ENCODE measurements at places on chromosomes 1 and 21.

GRCh38 chr1:115337633-115338456 lies at the start of gene NGF:
Gene NGF, minus strand, starts transcription at chr1:115338249. Its CDS starts 51,454 bp downstream, at chr1:115286795.
- no peak for DNase-seq

GRCh38 chr1:35243691-35244090 lies 24.8 kb upstream of the ZMYM4 start:
- no peak for DNase-seq

- no peak for DNase-seq
Measured at GRCh38 chr1:11960715-11961114, 19.5 kb upstream of the MFN2 start.

GRCh38 chr1:232684371-232685105 lies 54.6 kb upstream of the SIPA1L2 start:
- no peak for DNase-seq

GRCh38 chr1:234899041-234899729 lies 229.5 kb downstream of the TOMM20 start:
- DNase-seq = no peak

DNA sequence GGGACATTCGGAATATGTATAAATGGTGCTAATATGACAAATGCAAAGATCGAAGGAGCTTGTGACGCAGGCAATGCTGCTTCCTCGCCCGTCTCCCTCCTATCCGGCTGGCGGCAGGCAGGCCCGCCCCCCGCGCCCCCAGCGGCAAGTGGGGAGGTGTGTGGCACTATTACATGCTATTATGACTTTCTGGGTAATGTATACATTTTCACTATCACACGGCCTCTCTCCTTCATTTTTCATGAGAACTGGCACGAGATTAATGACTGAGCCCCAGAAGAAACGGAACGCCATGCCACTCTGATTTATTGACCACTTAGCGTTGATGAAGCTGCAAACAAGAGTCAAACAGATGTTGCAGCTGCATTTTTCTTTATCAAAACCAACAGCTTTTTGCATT lies 138.9 kb upstream of the VAMP3 start:
- no peak for DNase-seq

GRCh38 chr1:26861286-26861701 lies 1.7 kb upstream of the SFN start:
- DNase-seq = no peak

DNA sequence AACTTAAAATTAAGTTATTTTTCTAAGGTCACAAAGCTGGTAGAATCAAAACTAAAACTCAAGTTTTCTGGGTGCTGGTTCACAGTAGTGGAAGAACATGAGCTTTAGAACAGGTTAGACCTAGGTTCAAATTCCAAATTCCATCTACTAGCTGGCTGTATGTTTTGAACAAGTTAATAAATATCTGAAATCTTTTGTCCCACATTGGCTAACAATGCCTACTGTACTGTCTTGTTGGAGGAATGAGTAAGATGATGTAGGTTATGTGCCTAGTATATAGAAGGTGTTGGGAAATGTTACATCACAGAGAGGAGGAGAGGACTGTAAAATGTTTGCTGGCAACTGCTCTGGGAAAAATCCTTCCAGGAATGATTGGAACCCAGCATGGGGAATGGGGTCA lies 14.0 kb upstream of the CD247 start:
- no peak for DNase-seq

DNA sequence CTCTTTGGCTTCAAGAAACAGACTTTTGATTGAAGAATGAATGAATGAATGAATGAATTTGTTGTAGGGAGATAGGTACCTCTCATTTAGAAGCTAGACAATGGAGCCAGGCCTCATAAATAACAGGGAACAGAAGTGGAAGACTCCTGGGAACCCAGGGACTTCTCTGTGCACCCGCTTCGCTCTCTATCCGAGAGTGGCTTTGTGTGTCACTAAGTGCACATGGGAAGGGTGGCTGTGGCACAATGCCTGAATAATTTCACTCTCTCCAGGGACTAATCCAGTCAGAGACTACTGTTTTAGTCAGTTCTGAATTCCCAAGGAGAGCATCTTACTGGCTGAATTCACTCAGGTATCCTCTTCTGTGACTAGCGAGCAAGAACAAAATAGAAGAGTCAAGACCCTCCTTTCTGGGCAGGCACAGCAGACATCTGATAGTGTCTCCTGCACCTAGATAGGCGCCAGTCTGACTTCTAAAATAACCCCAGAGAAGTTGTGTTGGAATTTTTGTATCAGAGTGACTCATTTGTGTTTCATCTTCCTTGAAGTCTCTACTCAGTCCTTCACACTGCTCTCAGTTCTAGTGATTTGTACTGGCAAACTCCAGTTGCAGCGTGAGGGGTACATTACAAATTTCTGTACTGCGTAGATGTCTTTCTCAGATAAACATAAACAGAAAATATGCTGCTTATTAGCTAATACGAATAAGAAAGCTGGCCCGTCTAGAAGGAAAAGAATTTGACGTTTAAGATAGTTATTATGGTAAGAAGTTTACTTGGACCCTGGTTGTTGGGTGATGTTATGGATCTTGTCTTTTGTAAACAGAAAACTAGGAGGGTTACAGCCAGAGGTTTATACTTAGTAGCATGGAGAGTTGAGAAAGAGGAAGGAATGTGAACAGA lies 34.0 kb downstream of the BACH1 start:
- no peak for DNase-seq

DNA sequence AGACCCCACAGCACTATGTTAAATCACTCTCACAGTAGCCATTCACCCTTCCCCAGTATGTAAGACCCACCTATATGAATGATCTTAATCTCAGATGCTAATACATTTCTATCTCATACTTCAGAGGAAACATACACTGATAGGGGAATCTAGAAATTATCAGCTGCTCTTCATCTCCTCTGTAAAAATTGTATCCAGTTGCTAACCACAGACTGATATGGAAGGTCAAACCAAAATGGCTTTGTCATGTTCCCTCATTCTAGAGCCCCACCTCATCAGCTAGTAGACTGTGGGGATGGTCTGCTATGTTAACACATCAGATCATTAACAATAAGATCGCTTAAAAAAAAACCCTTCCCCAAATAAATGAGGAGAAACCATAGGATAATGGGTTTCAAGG lies 71.7 kb downstream of the UBR4 start:
- no peak for DNase-seq

DNA sequence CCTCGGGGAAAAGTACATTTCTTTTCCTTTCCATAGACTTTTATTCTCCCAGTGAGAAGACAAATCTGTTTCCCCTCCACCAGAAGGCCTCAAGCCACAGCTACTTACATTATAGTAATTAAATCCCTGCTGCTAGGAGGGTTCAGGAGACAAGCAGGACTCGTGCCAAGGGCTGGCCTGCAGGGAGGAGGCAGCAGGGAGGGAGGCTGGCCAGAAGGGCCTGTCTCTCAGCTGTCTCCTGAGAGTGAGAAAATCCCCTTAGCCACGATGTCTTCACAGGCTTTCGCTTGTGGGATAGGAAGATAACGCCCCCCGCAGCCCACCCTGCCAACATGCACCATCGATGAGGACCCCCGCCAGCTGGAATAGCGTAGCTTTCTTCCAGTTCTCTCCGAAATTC lies 14.0 kb downstream of the KCNN3 start:
- DNase-seq = no peak

DNA sequence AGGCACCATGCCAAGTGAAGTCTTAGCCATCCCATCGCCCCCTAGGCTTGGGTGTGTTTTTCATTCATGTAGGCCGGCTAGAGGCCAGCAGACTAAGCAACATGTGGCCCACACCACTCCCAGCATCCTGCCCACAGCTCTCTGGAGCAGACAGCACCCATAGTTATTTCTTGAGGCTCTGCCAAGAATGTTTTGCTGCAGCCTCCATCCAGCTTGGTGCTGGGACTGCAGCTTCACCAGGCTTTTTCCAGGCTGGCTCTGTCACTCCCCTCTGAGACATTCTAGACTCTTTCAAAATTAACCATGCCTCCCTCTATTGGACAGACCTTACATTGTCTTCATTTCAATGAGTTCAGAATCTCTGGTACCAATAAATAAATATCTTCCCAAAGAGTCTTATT lies 104.2 kb downstream of the DUSP10 start:
- no peak for DNase-seq

DNA sequence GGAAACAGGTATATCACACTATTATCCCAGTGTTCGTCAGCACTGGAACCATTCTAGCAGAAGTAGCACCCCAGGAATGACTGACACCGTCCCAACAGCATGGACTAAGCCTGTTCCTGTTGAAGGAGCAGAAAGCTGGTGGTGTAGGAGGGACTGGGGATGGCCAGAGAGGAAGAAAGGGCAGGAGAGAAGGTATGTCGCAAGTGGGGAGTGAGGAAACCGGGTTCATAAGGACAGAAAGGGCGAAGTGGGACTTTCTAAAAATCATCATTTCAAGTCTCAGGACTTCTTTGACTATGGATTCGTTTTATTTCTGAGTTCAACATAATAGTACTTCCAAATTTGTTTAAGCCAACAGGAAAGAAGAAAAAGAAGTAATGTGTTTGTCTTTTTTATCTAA lies 19.7 kb upstream of the MX1 start:
- no peak for DNase-seq

- DNase-seq = no peak
Measured at GRCh38 chr1:92786111-92786901, 1.4 kb upstream of the EVI5 start.

GRCh38 chr1:25676488-25676887 lies 59.9 kb downstream of the MAN1C1 start:
- DNase-seq = peak; percentile 9

GRCh38 chr1:86356247-86356646 lies 39.9 kb downstream of the ODF2L start:
- DNase-seq = no peak

DNA sequence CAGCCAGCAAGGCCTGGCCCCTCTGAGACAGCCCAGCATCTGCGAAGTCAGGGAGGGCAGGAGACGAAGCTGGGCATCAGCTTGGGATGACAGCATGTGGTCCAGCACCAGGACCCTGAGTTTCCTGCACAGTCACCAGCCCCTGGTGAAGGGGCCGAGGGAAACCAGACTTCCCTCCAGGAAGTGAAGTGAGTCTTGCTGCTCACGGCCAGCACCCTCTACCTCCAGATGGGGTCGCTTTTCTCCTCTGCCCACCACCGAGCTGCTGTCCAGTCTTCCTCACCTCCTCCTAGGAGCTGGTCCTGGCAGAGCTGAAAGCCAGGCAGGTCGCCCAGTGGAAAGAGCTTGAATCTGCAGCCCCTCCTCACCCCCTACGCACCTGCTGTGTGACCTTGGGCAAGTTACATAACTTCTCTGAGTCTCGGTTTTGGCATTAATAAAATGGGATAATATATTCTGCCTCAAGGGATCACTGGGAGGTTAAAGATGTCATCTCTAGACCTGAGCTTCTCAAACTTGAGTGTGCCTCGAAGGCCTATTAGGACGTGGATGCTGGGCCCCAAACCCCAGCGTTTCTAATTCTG lies 118.5 kb upstream of the VAMP3 start:
- no peak for DNase-seq

DNA sequence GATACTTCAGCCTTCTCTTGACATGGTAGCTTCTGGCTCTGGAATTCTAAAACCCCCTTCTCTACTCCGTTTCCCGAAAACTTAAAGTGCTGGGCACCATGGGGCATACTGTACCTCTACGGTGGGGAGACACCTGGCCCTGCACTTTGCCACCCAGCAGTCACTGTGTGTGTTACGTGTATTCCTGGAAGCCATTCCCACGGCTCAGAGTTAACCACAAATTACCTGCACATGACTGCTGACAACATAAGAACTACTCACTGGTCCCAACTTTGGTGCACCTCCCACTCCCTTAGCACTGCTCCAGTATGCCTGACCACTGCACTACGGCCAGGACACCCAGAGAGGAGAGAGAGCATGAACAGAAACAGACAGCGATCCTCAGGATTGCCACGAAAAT lies 29.4 kb upstream of the TMPRSS2 start:
- DNase-seq = no peak

DNA sequence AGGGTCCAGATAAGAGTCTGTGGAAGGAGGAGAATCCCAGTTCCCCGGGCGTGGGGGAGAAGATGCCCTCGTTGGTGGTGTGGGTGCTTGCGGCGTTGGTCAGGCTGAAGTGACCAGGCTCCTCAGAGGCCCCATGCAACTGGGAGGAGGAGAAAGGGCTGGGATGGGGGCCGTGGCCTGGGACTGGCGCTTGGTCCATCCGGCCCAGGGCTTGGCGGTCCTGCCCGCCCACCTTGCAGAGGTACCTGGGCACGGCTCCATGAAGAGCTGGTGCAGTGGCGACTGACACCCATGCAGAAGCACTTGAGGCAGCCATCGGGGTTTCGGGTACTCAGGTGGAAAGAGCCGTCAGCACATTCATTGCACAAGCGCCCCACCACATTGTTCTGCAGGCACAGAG lies 60.8 kb downstream of the HSPG2 start:
- no peak for DNase-seq

- no peak for DNase-seq
Measured at GRCh38 chr1:154846565-154847442, 23.3 kb downstream of the KCNN3 start.

GRCh38 chr21:28127175-28127785 lies 865.4 kb downstream of the LTN1 start:
- DNase-seq = no peak

GRCh38 chr1:226545836-226546596 lies 2.5 kb upstream of the STUM start:
- DNase-seq = no peak

DNA sequence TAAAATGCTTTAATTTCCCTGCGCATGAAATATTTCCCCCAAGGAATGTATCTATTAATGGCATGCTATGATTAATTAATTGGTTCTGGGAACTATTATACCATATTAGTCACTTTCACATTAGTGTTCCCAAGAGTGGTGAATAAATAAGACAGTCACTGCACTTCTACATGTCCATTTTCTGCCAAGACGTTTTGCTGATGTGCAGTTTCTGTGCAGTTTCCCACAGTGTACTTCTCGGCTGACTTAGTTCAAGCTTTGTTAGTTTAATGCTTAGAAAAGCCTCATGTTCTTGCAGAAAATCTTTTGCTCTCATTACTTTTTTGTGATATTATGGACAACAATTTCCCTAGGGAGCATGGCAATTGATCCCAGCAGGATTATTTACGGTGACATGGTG lies 1014.5 kb downstream of the BRINP3 start:
- no peak for DNase-seq

GRCh38 chr1:215568299-215568692 lies 1.2 kb downstream of the KCTD3 start:
- DNase-seq = no peak

GRCh38 chr1:204817341-204817740 lies 53.3 kb upstream of the NFASC start:
- DNase-seq = no peak

DNA sequence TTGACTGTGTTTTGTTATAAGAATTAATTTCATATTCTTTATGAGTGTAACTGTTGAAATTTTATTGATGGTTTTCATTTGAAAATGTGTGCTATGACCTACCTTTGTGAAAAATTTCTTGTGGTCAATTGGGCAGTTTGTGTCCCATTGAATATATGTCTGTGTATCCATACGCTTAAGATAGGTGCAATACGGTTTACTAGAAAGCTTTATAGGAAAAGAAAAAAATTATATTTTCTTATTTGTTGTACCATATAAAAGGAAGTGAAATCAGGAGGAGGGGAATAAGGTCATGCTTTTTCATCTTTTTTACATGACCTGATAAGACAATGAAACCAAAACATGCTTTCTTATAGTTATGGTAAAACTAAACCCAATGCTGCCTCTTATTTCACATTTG lies 807.7 kb downstream of the USP25 start:
- no peak for DNase-seq

- no peak for DNase-seq
Measured at GRCh38 chr1:28136922-28137613, 39.4 kb downstream of the PTAFR start.

All from central memory CD4-positive, alpha-beta T cell (primary cell).